ENCODE measurements at places on chromosomes 16 and 17. TPM values are rescaled to one million over a fixed set of nuclear protein-coding genes. Genes with fewer than 3 reads are reported as not detected.

Gene ALOXE3
- 0.05 TPM for total RNA-seq

Gene RSAD1
- 15.9 TPM for total RNA-seq

Gene SDK2
- not detected for total RNA-seq

Gene GPR179
- not detected for total RNA-seq

Gene MPV17L
- 0.19 TPM for total RNA-seq

Gene MLKL
- total RNA-seq: 35.3 TPM

Gene PRSS36
- 0.51 TPM for total RNA-seq

Gene DHX58
- total RNA-seq: 6.9 TPM

Gene FNDC8
- not detected for total RNA-seq

Gene EFCAB5
- 0.70 TPM for total RNA-seq

Gene KRTAP9-2
- not detected for total RNA-seq

Gene KIF2B
- not detected for total RNA-seq

Gene GPR142
- total RNA-seq: 0.68 TPM

Gene LAT
- total RNA-seq: 0.68 TPM

Gene FBXW10
- total RNA-seq: not detected
